ENCODE measurements at places on chromosomes 1 and 21.

- DNase-seq: no peak
Observed at GRCh38 chr1:235878082-235878811, 11.5 kb upstream of the LYST start.

DNA sequence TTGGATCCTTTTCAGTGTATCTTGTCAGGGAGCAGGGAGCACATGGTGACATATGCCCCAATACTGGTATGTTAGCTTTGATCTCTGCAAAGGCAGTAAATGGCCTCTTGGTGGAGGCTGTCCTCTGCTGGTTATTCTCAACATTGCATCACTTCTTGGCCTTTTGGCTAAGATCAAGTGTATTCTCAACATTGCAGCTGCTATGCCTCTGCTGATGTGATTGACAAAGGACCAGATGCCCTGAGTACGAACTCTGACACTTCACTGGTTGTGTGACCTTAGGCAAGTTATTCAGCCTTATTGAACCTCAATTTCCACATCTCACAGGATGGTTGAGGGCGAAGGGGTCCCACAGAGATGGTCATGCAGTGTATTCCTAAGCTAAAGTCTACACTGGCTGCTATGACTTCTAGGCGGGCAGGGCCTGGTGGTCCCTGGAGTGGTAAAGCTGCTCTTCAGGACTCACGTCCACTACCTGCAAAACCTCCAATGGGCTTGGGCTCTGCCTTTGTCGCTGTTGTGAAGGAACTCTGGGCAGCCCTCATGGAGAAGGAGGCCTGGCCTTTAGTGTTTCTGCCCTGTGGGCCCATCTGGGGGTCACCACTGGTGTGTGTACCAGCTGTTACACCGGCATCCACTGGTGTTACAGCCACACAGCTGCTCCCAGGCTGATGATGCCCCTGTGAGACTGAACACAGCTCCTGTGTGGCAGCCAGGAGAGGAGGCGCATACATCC, 64.8 kb downstream of the DNTTIP2 start:
- no peak for DNase-seq

DNA sequence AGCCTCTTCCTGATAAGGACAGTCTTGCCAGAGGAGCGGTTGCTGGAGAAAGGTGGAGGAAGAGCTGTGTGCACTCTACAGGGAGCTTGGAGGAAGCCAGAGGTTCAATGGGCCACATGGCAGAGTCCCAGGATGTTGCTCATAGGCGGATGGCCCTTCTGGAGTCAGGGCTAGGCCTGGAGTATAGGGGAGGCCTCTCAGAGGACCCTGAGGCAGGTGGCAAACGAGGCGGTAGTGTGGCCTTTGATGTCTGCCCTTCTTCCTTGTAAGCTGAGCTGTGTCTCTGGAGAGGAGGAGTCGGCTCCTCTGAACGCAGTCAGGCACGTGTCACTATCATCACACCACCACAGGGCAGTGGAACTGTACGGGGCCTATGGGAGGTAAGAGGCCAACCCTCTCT, 8.6 kb downstream of the PKP1 start:
- peak; percentile 23 for DNase-seq

- no peak for DNase-seq
Observed at GRCh38 chr21:36282568-36283230, 37.3 kb upstream of the MORC3 start.

GRCh38 chr1:88333086-88333695, 350.9 kb upstream of the PKN2 start:
- DNase-seq: no peak

- no peak for DNase-seq
Observed at GRCh38 chr1:101077849-101078248, 52.3 kb upstream of the DPH5 start.
